Type B pancreatic cell (in vitro differentiated cells): ENCODE measurements at places on chromosomes 13 and 19. TPM values are rescaled to one million over a fixed set of nuclear protein-coding genes. Genes with fewer than 3 reads are reported as not detected.

SMIM24 gene
- 7.0 and 21.9 TPM in 2 replicates for total RNA-seq

PEAK3 gene
- total RNA-seq: 0.10 TPM in 1 of 2 replicates, not detected in the other

ZNF358 gene
- total RNA-seq: 49.8 and 67.1 TPM in 2 replicates

SLITRK5 gene
- 1.1 and 3.1 TPM in 2 replicates for total RNA-seq

ZNF90 gene
- 13.3 and 23.7 TPM in 2 replicates for total RNA-seq

KISS1R gene
- total RNA-seq: 1.2 and 2.2 TPM in 2 replicates

ATXN8OS gene
- total RNA-seq: not detected in 2 replicates

GRCh38 chr19:11196406-11197287 lies 698 bp downstream of the KANK2 start:
- DNase-seq: no peak
- no peaks in the 10 kb centered on the region for H3K27me3 ChIP-seq
- peak overlapping the region; percentile 85 for H3K4me3 ChIP-seq

DNA sequence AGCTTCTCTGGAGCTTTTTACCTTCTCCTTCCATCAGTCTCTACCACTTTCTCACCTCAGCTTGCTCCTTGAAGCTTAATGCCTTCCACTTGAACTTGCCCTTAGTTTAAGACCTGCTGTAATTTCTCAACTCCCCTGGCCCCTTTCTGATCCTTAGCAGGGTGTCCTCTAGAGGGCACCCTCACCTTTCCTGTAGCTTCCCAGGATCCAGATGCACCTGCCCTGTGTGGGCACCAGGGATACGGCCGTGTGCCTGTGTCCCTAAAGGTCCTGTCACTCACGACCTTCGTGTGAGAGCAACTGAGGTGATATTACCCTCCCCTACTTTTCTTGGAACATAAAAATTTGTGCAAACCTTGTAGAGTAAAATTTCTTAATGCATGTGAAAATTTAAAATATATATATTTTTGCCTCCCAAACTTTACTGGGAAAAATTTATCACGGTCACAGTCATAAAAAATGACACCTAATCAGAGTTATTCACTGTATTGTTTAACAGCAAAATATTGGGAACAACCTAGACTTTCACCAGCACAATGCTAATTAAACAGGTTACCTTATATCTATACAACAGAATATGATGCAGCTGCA lies 46.4 kb downstream of the PSG3 start:
- DNase-seq: no peak
- H3K27me3 ChIP-seq: no peaks in the 10 kb centered on the region
- H3K4me1 ChIP-seq: no peaks in the 10 kb centered on the region
- no peak overlapping the region for H3K27ac ChIP-seq

DNA sequence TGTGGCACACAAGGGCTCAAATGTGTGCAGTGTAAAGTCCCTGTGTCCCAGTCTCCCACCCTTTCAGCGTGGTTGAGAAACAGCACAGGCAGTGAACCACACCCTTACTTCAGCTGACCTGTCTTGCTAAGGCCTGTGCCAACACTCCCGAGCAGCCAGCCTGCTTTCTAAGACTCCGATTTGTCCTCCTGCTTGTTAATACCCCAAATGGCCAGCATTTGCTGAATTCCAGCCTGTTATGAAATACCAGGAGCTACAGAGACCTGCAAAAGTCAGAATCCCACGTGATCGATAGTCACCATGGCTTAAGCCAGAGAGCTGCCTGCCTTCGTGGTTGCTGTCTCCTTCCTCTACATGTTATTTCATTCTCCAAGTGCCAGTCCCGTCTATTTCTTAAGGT lies 200.5 kb downstream of the FGF9 start:
- H3K4me1 ChIP-seq: no peaks in the 10 kb centered on the region
- H3K36me3 ChIP-seq: no peaks in the 10 kb centered on the region
- no peak for DNase-seq
- no peak overlapping the region for H3K27ac ChIP-seq

DNA sequence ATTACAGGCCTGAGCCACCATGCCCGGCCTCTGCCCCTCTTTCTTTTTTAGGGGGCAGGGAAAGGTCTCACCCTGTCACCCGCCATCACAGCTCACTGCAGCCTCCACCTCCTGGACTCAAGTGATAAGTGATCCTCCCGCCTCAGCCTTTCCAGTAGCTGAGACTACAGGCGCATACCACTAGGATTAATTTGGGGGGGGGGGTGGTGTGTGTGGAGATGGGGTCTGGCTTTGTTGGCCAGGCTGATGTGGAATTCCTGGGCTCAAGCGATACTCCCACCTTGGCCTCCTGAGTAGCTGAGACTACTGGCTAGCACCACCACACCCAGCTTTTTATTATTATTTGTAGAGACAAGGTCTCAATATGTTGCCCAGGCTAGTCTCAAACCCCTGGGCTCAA lies 4.2 kb downstream of the APOE start:
- H3K4me3 ChIP-seq: no peak overlapping the region
- peaks cover 5% of the 10 kb centered on the region for H3K27me3 ChIP-seq
- H3K4me1 ChIP-seq: peaks cover 28% of the 10 kb centered on the region
- peak overlapping the region; percentile 6 for H3K27ac ChIP-seq
- H3K36me3 ChIP-seq: no peaks in the 10 kb centered on the region

GRCh38 chr19:17415121-17415520 lies 4.7 kb upstream of the MVB12A start:
- H3K27ac ChIP-seq: peak overlapping the region; percentile 34
- H3K4me1 ChIP-seq: peaks cover 25% of the 10 kb centered on the region
- peaks cover 30% of the 10 kb centered on the region for H3K27me3 ChIP-seq
- H3K36me3 ChIP-seq: no peaks in the 10 kb centered on the region
- peak overlapping the region; percentile 58 for H3K4me3 ChIP-seq

DNA sequence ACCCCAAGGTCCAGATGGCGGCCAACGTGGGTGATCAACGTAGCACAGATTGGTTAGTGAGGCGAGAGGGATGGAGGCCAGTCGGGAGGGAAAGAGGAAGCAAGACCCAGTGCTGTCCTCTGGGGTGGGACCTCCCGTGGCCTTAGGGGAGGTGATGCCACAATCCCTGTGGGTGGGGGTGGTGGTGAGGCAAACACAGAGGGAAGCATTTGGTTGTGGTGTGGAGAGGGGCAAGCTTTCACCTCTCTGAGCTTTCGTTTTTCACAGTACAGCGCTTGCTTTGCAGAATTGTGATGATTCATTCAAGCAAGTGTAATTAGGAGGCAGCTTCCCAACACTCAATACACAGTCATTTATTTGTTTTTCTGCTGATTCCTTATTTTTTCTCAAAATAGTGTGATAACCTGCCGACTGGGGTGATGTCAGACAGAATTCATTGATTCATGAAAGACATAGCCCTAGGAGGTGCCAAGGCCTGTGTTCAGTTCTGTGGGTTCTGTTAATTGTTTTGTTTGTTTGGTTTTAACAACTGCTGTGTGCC lies 2.4 kb downstream of the LENG8 start:
- H3K27me3 ChIP-seq: peaks cover 2% of the 10 kb centered on the region
- peaks cover 14% of the 10 kb centered on the region for H3K36me3 ChIP-seq
- H3K4me1 ChIP-seq: peaks cover 22% of the 10 kb centered on the region

DNA sequence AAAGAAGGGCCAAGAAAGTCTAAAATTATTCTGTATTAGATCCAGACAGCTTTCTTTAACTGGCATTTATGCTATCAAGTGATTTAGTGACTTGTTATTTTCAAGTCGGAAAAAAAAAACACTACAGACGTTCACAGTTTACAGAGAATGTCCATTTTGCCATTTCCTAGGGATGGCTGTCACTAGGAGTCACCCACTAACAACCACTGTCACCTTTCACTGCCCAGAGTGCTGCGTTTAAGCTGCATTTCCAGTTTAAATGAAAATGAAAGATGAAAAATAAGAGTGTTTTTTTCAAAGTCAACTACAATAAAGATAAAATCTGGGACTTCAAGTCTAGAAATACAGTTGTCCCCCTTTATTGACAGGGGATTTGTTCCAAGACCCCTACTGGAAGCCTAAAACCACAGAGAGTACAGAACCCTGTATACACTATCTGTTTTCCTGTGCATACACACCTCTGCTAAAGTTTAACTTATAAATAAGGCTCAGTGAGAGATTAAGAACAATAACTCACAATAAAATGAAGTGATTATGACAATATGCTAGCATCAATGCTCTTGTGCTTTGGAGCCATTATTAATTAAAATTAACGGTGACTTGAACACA lies 112.5 kb downstream of the SACS start:
- DNase-seq: no peak
- H3K27ac ChIP-seq: no peak overlapping the region
- H3K27me3 ChIP-seq: no peaks in the 10 kb centered on the region
- peaks cover 26% of the 10 kb centered on the region for H3K4me1 ChIP-seq

DNA sequence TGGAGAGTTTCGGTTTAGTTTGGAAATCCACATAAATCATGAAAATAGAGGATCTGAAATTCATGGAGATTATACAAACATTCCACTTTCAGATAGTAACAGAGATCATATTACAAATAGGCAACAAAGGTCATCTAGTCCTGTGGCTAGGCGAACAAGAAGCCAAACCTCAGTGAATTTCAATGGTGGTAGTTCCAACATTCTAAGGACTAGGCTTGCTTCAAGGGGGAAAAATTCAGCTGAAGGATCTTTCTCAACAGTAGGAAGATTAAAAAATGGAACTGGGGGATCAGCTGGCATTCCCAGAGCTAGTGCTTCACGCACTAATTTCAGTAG lies 47.0 kb downstream of the FOXO1 start:
- no peak for DNase-seq
- H3K27ac ChIP-seq: no peak overlapping the region
- H3K4me1 ChIP-seq: peaks cover 40% of the 10 kb centered on the region
- H3K27me3 ChIP-seq: no peaks in the 10 kb centered on the region
- peaks cover 13% of the 10 kb centered on the region for H3K36me3 ChIP-seq

DNA sequence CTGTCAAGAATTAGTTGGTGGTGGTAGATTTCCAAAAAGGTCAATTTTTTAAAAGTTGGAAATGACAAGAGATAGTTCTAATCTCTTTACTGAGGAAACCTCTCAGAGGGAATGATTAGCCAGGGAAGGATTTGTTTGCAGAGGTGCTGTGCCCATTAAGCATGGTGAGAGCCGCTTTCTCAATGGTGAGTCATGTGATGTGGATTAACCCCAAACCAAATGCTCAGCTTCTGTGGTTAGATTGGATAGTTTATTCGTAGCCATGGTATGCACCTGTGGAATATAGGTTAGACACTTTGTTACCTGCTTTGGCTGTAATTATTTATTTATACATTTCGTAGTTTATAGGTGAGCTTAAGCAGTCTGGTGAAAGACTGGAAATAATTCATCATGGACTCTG lies 7.1 kb downstream of the HNRNPM start:
- peaks cover 42% of the 10 kb centered on the region for H3K36me3 ChIP-seq
- no peak for DNase-seq
- no peak overlapping the region for H3K27ac ChIP-seq
- H3K4me1 ChIP-seq: peaks cover 66% of the 10 kb centered on the region
- peak overlapping the region; percentile 47 for H3K4me3 ChIP-seq

- no peak for DNase-seq
- H3K27ac ChIP-seq: no peak overlapping the region
- no peaks in the 10 kb centered on the region for H3K4me1 ChIP-seq
- peaks cover 3% of the 10 kb centered on the region for H3K27me3 ChIP-seq
Observed at GRCh38 chr19:30167976-30168635, 204.1 kb upstream of the ZNF536 start.

DNA sequence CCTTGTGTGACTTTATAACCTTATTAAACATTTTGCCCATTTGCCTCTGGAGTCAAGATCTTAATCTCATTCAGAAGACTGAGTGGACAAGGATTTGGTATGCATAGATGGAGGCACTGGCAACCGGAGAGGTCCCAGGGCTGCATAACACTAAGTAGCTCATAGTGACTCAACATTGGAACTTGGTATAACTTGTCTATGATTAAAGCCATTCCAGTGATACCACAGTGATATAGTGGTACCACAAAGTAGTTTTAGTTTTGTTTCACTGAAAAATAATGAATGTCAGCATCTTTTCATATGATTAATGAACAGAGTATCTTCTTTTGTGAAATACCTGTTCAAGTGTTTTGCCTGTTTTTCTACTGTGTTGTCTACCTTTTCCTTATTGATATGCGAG lies 26.4 kb downstream of the CDK8 start:
- no peak overlapping the region for H3K27ac ChIP-seq
- peaks cover 35% of the 10 kb centered on the region for H3K36me3 ChIP-seq

GRCh38 chr19:38706792-38707511 lies 37.3 kb downstream of the CAPN12 start:
- H3K4me1 ChIP-seq: no peaks in the 10 kb centered on the region
- no peaks in the 10 kb centered on the region for H3K27me3 ChIP-seq
- DNase-seq: no peak
- peaks cover 15% of the 10 kb centered on the region for H3K36me3 ChIP-seq

DNA sequence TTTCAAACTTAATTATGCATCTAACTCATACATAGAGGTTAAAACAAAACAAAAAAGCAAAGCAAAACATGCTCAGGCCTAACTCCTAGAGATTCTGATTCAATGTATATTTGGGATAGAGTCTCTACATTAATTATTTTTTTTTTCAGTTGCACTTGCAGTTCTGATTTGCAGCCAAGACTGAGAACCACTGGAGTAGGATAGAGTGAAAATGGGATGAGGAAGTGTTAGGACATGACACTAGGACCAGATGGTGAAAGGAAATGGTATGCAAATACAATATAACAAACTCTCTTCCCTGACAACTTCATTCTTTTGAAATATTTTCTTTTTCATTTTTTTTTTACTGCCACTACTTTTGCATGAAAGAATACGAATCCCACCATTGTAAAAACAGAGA lies 1.8 kb downstream of the CCDC122 start:
- H3K4me3 ChIP-seq: peak overlapping the region; percentile 94
- peak overlapping the region; percentile 78 for H3K27ac ChIP-seq
- H3K36me3 ChIP-seq: no peaks in the 10 kb centered on the region
- peaks cover 22% of the 10 kb centered on the region for H3K27me3 ChIP-seq

DNA sequence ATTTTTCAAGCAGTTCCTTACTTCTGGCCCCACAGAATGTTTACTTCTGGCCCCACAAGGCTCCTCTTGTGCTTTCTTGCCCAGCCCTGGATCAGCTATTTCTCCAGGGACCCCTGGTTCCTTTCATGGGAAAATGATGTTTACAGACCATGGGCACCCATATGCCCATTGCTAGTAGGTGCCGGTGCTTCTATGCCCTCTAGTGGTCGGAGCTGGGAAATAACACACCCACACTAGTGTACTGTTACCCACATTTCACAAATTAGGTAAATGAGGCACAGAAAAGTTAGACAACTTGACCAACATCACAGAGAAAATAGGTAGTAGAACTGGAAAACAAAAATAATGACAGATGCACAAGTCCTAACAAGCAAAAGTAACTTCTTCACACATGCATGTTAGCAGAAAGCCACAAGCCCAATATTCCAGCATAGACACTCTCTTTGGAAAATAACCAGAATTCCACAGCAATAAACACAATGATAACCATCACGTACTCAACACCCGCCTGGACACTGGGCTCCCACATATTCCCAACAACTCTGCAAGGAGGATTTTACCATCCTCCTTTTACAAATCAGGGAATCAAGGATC lies 1.3 kb upstream of the CEACAM6 start:
- H3K4me1 ChIP-seq: no peaks in the 10 kb centered on the region
- peaks cover 15% of the 10 kb centered on the region for H3K27me3 ChIP-seq
- no peak for DNase-seq
- no peaks in the 10 kb centered on the region for H3K36me3 ChIP-seq

GRCh38 chr13:51255556-51255955 lies 33.4 kb downstream of the FAM124A start:
- no peak overlapping the region for H3K4me3 ChIP-seq
- H3K4me1 ChIP-seq: peaks cover 11% of the 10 kb centered on the region
- no peak for DNase-seq
- no peaks in the 10 kb centered on the region for H3K27me3 ChIP-seq
- H3K36me3 ChIP-seq: peaks cover 9% of the 10 kb centered on the region
- no peak overlapping the region for H3K27ac ChIP-seq

GRCh38 chr13:80524447-80525215 lies 183.7 kb upstream of the SPRY2 start:
- no peak overlapping the region for H3K4me3 ChIP-seq
- no peaks in the 10 kb centered on the region for H3K36me3 ChIP-seq
- H3K27me3 ChIP-seq: no peaks in the 10 kb centered on the region
- no peak for DNase-seq
- no peak overlapping the region for H3K27ac ChIP-seq
- no peaks in the 10 kb centered on the region for H3K4me1 ChIP-seq

GRCh38 chr19:35457173-35457572 lies 9.1 kb downstream of the FFAR2 start:
- H3K27ac ChIP-seq: no peak overlapping the region
- no peak overlapping the region for H3K4me3 ChIP-seq
- no peak for DNase-seq
